ENCODE measurements at places on chromosomes 6 and 20. TPM values are rescaled to one million over a fixed set of nuclear protein-coding genes. Genes with fewer than 3 reads are reported as not detected.

DNA sequence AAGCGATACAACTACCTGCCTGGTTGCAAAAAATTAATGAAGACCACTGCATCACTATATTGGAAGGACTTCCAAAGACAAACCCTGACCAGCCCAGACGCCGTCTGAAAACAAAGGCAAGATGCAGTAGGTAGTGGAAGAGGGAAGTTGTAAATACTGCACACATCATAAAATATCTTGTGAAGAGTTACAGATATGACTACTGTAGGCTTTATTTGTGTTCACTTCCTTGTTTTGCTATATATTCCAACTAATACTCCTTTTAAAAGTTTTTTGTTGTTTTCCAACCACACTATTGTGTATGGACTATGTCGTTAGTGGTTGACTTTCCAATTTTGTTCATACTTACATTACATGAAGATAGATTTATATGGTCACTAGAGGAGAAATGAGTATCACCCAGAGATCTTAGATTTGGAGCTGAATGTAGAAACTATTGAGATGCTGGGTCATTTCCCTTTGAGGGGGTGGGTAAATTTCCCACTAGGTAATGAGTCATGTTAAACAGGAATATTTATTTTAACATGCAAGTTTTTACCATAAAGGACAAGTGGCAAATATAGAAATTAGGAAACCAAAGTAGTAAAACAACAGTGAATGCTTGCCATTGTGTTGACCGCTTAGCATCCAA is 16.6 kb upstream of the TXLNB start:
- H3K36me3 ChIP-seq: no peaks in the 10 kb centered on the region
- DNase-seq: no peak
- H3K4me1 ChIP-seq: no peaks in the 10 kb centered on the region
- no peaks in the 10 kb centered on the region for H3K27me3 ChIP-seq
- H3K4me3 ChIP-seq: no peak overlapping the region

The SLC17A1 gene
- total RNA-seq: not detected

DNA sequence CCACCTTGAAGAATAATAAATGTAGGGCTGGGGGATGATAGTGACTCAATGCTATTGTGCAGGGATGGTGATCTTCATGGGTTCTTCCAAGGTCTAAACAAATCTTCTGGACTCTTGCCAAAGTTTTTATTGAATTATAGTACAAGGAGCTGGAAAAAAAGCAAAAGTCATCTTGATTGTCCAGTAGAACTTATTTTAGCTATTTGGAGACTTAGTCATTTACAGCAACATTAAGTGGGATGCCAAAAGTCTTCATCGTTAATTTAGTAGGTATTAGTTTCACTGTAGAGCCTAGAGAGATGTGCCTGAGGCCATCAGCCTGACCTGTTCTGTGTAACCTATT is 212.9 kb upstream of the TBX18 start:
- H3K36me3 ChIP-seq: no peaks in the 10 kb centered on the region
- no peak for DNase-seq
- no peak overlapping the region for H3K4me3 ChIP-seq

- H3K27ac ChIP-seq: no peak overlapping the region
- H3K27me3 ChIP-seq: no peaks in the 10 kb centered on the region
- H3K4me3 ChIP-seq: no peak overlapping the region
Measured at GRCh38 chr20:52405986-52406385, 214.4 kb upstream of the ZFP64 start.

The EYS gene
- 1.3 TPM for total RNA-seq

The GSTA2 gene
- not detected for total RNA-seq

GRCh38 chr6:163254341-163254835 is 160.1 kb upstream of the QKI start:
- H3K4me3 ChIP-seq: no peak overlapping the region
- no peaks in the 10 kb centered on the region for H3K4me1 ChIP-seq
- DNase-seq: no peak
- no peaks in the 10 kb centered on the region for H3K36me3 ChIP-seq

- no peak for DNase-seq
- H3K27me3 ChIP-seq: no peaks in the 10 kb centered on the region
- H3K36me3 ChIP-seq: no peaks in the 10 kb centered on the region
- H3K27ac ChIP-seq: no peak overlapping the region
- no peaks in the 10 kb centered on the region for H3K4me1 ChIP-seq
Measured at GRCh38 chr6:109397020-109397419, 14.8 kb upstream of the CD164 start.

The C20orf144 gene
- 0.33 TPM for total RNA-seq

DNA sequence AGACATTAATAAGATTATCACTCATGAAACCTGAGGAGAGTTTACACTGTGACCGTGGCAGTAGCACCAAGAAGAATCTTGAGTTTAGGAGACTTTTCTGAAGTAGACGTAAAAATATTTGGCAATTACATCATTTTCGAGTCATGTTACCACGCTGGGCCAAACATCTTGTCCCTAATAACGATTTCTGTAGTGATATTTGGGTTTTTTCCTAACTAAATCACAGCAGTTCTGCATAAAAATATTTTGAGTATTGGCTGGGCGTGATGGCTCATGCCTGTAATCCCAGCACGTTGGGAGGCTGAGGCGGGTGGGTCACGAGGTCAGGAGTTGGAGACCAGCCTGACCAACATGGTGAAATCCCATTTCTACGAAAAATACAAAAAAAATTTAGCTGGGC is 262.4 kb downstream of the PHF3 start:
- no peak for DNase-seq
- H3K36me3 ChIP-seq: no peaks in the 10 kb centered on the region
- H3K27me3 ChIP-seq: no peaks in the 10 kb centered on the region

DNA sequence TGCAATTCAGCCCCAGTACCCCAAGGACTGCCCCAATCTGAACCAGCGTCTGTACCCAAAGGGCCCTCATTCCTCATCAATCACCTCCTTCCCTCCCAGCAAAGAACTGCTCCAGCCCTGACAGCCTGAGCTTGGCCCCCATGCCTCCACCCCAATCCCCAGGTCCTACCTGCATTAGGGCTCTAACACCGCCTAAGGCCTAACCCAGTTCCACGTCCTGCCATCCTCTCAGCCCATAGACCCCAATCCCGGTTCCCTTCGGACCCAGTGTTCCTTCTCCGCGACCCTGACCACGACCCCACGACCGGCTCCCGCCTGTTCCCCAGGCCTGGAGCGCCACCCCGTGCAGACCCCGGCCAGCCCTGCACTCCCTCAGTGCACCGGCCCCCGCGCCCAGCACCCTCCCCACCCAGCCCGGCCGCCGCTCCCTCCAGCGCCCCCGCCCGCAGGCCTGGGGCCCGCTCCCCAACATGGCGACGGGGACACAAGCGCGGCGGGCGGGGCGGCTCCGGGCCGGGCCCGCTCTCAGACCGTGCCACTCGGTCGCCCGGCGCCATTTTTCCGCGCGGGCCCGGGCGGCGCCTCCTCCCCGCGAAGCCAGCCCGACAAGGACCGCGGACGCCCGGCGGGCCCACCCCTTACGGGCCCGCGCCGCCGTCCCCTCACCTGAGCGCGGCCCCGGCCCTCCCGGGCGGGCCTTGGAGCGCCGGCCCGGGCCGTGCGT is 483 bp downstream of the NCOA6 start:
- H3K4me3 ChIP-seq: peak overlapping the region; percentile 78
- no peaks in the 10 kb centered on the region for H3K36me3 ChIP-seq
- DNase-seq: no peak
- H3K4me1 ChIP-seq: no peaks in the 10 kb centered on the region
- no peaks in the 10 kb centered on the region for H3K27me3 ChIP-seq

The PLAGL1 gene
- total RNA-seq: 21.4 TPM

The MEP1A gene
- not detected for total RNA-seq

- DNase-seq: no peak
- H3K27ac ChIP-seq: no peak overlapping the region
- no peaks in the 10 kb centered on the region for H3K36me3 ChIP-seq
Measured at GRCh38 chr20:48708116-48708515, 119.7 kb downstream of the PREX1 start.

- no peaks in the 10 kb centered on the region for H3K36me3 ChIP-seq
- no peaks in the 10 kb centered on the region for H3K27me3 ChIP-seq
- H3K4me1 ChIP-seq: no peaks in the 10 kb centered on the region
- no peak for DNase-seq
Measured at GRCh38 chr6:125474061-125474460, 172.3 kb upstream of the HDDC2 start.

- DNase-seq: no peak
- no peak overlapping the region for H3K4me3 ChIP-seq
- H3K27ac ChIP-seq: no peak overlapping the region
- H3K4me1 ChIP-seq: no peaks in the 10 kb centered on the region
- no peaks in the 10 kb centered on the region for H3K27me3 ChIP-seq
Measured at GRCh38 chr6:113634352-113635163, 222.6 kb upstream of the MARCKS start.

DNA sequence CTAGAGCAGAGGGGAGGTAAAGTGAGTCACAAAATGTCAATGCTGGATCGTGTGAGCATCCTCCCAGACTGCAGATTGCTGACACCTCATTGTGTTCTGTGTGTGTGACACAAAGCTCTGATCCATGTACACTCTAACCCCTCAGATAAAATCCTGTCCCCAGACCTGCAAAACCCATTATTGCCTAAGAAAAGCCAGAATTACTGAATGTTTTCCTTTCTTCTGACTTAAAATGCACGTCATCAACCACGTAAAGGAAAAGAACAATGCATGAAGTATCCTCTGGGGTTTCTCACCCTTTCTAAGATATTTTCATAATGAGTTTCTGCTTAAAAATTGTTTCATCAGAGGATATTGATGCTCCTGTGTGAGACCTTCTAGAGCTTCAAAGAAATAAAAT is 218.0 kb upstream of the PREP start:
- no peaks in the 10 kb centered on the region for H3K4me1 ChIP-seq
- H3K27ac ChIP-seq: no peak overlapping the region
- H3K4me3 ChIP-seq: no peak overlapping the region
- H3K27me3 ChIP-seq: no peaks in the 10 kb centered on the region
- no peaks in the 10 kb centered on the region for H3K36me3 ChIP-seq
- DNase-seq: no peak

- no peak overlapping the region for H3K4me3 ChIP-seq
- H3K27ac ChIP-seq: no peak overlapping the region
- H3K27me3 ChIP-seq: no peaks in the 10 kb centered on the region
- no peaks in the 10 kb centered on the region for H3K36me3 ChIP-seq
- no peaks in the 10 kb centered on the region for H3K4me1 ChIP-seq
Measured at GRCh38 chr6:165245287-165245686, 64.1 kb downstream of the C6orf118 start.

GRCh38 chr6:140043762-140044378 is 669.4 kb upstream of the CITED2 start:
- no peak overlapping the region for H3K27ac ChIP-seq
- H3K27me3 ChIP-seq: no peaks in the 10 kb centered on the region
- H3K36me3 ChIP-seq: no peaks in the 10 kb centered on the region
- H3K4me1 ChIP-seq: no peaks in the 10 kb centered on the region
- no peak for DNase-seq
- H3K4me3 ChIP-seq: no peak overlapping the region

The TMC2 gene
- 0.96 TPM for total RNA-seq

The KIAA0408 gene
- total RNA-seq: 3.3 TPM

GRCh38 chr6:8707956-8708772 is 272.8 kb upstream of the SLC35B3 start:
- DNase-seq: peak; percentile 88
- peak overlapping the region; percentile 49 for H3K27ac ChIP-seq
- H3K27me3 ChIP-seq: no peaks in the 10 kb centered on the region
- H3K4me1 ChIP-seq: no peaks in the 10 kb centered on the region
- H3K36me3 ChIP-seq: no peaks in the 10 kb centered on the region
- H3K4me3 ChIP-seq: peak overlapping the region; percentile 23

GRCh38 chr6:35419417-35419816 is 32.7 kb upstream of the FANCE start:
- H3K4me1 ChIP-seq: no peaks in the 10 kb centered on the region
- no peak for DNase-seq
- H3K27me3 ChIP-seq: no peaks in the 10 kb centered on the region
- H3K27ac ChIP-seq: no peak overlapping the region
- peaks cover 4% of the 10 kb centered on the region for H3K36me3 ChIP-seq

GRCh38 chr20:4795394-4795793 is 73.7 kb downstream of the PRND start:
- H3K36me3 ChIP-seq: no peaks in the 10 kb centered on the region
- peak overlapping the region; percentile 83 for H3K27ac ChIP-seq
- H3K27me3 ChIP-seq: no peaks in the 10 kb centered on the region

The NNAT gene
- total RNA-seq: 82.1 TPM

The CLPSL1 gene
- not detected for total RNA-seq

- no peaks in the 10 kb centered on the region for H3K36me3 ChIP-seq
- H3K27me3 ChIP-seq: no peaks in the 10 kb centered on the region
- H3K4me1 ChIP-seq: no peaks in the 10 kb centered on the region
- no peak overlapping the region for H3K27ac ChIP-seq
- peak overlapping the region; percentile 70 for H3K4me3 ChIP-seq
- DNase-seq: peak; percentile 57
Measured at GRCh38 chr6:72182337-72183246, 296.2 kb downstream of the RIMS1 start.

The THBD gene
- 28.2 TPM for total RNA-seq

- H3K27me3 ChIP-seq: no peaks in the 10 kb centered on the region
- DNase-seq: no peak
- H3K27ac ChIP-seq: no peak overlapping the region
- H3K4me3 ChIP-seq: no peak overlapping the region
- H3K4me1 ChIP-seq: no peaks in the 10 kb centered on the region
Measured at GRCh38 chr20:23584434-23585199, 16.3 kb upstream of the CST9L start.

DNA sequence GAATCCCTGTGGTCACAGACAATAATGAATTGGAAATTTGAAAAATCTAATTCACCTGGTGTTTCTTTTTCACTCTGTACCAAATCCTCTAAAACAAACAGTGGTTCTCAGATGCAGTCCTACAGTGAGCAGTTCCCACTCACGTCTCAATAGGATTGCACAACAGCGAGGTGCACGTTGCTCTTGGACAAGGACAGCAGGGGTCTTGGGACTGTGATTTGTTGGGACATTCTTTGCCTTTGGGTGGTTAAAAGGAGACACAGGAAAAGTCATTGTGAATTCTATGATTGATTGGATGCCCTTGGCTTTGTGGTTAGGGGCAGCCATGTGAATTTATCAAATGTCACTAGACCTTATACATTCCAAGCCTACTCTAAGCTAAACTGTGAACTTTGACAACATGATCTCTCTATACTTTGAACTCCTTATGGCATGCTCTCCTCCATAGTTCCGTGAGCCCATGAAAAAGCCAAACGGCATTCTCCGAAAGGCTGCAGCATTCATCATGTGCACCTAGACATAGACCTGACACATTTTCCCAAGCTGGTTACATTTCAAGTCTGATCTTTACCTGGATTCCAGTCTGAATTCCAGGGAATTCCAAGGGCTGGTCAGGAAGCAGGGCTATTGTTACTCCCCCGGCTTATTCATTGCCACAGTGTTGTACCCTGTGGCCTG is 647 bp downstream of the UNC93A start:
- H3K36me3 ChIP-seq: no peaks in the 10 kb centered on the region
- H3K4me1 ChIP-seq: no peaks in the 10 kb centered on the region
- H3K4me3 ChIP-seq: no peak overlapping the region
- no peak overlapping the region for H3K27ac ChIP-seq
- H3K27me3 ChIP-seq: no peaks in the 10 kb centered on the region
- DNase-seq: no peak

The TMEM200A gene
- total RNA-seq: 4.8 TPM
